ENCODE measurements at places on chromosomes 7 and 10.

- DNase-seq, result no peak
Observed at GRCh38 chr10:73924935-73925334, 14.0 kb downstream of the PLAU start.

DNA sequence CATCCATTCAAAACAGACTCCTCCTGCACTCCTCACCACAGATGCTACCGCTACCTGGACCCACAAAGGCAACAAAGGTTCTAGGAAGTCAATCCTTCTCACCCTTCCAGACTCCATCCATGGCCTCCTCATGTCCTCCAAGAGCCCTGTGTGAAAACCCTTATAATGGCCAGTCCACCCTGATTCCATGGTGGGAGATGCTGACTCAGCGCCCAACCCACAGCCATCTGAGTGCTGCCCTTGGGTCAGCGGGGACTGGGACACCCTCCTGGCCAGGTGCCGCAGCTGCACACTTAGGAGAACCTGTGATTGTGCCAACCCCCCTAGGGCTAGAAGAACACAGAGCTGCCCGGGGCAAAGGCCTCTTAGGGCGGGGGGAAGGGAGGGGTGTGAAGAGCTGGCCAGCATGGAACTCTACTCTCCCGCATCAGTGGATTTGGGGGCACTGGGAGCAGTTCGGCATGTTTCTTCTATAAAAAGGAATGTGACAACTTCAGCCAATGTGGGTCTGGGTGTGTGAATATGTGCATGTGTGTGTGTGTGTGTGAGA, 25.4 kb downstream of the TMEM273 start:
- no peak for DNase-seq

GRCh38 chr10:77400033-77400432, 237.6 kb downstream of the KCNMA1 start:
- no peak for DNase-seq

DNA sequence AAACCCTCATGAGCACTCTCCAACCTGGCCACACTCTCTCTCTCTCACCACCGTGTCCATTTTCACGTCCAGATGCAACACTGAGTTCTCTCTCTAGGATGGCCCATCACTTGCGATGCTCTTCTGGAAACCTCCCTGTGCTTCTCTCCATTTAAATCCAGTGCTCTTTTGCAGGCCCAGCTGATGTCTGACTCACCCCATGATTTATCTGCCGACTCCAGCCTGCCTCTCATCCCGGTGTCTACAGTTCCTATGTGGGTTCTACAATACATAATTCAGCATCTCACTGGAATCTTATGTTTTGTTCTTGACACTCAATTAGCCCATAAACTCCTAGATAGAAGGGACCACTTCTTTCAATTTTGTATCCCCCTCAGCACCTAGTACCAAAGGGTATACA, 5.0 kb downstream of the TPK1 start:
- DNase-seq, result no peak

DNA sequence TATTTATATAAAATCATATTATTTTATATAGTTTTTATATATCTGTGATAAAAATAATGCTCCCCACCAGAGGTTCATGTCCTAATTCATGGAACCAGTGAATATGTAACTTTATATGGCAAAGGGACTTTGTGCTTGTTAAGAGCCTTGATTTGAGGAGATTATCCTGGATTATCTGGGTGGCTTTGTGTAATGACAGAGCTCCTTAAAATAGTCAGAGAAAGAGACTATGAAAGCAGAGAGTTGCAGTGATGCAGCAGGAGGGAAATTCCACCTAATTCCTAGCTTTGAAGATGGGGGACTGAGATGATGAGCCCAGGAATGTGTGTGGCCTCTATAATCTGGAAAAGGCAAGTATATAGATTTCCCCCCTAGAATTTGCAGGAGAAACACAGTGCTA, 1034.2 kb upstream of the C7orf33 start:
- no peak for DNase-seq

DNA sequence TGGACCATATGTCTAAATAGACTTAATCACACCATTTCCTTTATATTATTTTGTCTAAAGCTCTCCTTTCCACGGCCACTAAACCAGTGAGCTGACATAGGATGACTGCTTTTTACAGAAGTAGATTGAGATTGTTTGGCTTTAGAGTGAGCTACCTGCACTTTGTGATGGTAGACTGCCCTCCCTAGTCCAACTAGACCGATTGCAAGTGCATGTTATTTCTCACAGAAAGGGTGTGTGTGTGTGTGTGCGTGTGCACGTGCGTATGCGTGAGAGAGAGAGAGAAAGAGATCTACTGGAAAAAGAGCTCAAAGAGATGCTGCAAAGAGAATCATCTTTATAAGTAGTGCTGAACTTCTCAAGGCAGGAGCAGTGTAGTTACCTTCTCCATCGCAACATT, 60.7 kb downstream of the VCL start:
- no peak for DNase-seq

DNA sequence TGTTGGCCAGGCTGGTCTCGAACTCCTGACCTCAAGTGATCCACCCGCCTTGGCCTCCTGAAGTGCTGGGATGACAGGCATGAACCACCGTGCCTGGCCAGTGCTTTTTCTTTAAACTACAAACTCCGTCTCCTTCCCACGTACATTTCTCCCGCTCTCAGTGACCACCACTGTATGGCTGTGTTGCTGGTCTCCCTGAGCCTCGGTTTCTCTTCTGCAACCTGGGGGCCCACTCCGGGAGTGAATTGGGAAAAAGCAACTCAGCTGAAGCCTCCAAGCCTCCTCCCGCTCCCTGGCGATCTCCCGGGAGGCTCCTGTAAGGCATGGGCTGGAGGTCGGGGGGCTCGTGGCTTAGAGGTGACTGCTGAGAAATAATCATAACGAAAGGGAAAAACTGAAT, 136.3 kb downstream of the ELFN1 start:
- DNase-seq, result no peak

DNA sequence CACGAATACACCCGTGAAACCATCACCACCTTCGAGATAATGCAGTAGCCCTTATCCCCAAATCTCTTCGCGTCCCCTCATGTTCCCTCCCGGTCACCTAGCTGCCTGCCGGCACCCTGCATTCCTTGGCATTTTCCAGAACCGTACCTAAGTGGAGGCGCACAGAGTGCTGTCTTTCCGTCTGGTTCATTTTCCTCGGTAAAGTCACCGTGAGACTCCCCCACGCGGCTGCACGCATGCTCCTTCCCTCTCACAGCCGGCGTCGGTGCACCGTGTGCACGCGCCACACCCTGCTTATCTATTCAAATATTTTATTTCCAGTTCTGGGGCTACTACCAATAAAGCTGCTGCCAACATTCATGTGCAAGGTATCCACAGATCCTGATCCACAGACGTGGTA, 65.5 kb upstream of the NKX6-2 start:
- DNase-seq, result no peak

GRCh38 chr10:35577926-35578617, 27.1 kb upstream of the GJD4 start:
- DNase-seq, result no peak

- no peak for DNase-seq
Observed at GRCh38 chr10:73803680-73804286, 7.6 kb downstream of the NDST2 start.

GRCh38 chr7:42945821-42946626, 13.8 kb downstream of the MRPL32 start:
- DNase-seq, result no peak

DNA sequence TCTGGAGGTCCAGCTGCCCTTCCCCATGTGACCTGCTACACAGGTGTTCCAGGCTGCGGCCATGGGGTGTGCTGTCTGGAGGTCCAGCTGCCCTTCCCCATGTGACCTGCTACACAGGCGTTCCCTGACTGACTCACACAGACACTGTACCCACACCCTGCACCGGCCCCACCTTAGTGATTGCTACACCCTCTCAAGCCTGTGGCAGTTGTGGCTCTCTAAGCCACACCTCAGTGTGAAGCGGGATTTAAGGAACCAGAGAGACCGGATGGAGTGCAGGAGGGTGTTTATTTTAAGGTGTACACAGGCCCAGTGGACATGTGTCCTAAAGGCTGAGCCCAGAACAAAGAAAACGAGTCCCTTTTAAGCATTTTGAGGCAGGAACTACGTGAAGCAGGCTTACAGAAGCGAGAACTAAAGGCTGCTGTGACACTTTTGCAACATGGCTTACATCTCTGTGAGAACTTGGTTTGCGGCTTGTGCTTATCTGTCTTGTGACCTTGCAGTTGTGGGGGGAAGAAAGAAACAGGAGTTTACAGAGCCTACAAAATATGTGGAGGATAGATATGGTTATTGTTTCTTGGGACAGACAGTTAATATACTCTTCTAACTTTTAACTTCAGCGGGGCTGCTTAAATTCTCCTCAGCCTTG, 326.4 kb downstream of the PAXIP1 start:
- no peak for DNase-seq

GRCh38 chr10:12966067-12966466, 35.4 kb downstream of the CCDC3 start:
- DNase-seq, result no peak

- DNase-seq, result no peak
Observed at GRCh38 chr7:158274404-158274811, 313.2 kb downstream of the PTPRN2 start.

DNA sequence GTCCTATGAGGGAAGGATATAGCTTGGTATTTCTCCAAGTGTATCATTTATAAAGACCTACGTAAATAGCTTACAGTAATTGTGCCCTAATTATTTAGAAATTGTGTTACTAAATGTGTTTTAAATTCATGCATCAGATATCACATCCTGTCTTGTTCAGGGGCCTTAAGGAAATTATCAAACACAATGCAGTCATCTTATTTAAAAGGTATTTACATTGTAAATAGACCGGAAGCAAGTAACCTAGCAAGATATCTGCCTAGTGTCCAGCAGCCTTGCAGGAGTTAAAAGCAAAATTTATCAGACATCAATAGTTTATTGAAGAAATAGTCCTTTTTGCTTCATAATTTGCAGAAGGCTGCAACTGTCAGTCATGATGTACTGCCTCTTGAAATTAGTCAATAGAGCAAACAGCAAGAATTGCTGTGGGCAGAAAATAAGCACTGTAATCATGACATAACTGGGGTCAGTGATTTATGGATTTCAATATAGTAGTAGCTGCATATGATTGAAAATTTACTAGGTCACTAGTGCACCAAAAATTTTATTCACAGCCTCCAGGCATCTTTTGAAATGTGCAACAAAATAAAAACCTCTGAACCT, 23.1 kb downstream of the GLRX3 start:
- no peak for DNase-seq

DNA sequence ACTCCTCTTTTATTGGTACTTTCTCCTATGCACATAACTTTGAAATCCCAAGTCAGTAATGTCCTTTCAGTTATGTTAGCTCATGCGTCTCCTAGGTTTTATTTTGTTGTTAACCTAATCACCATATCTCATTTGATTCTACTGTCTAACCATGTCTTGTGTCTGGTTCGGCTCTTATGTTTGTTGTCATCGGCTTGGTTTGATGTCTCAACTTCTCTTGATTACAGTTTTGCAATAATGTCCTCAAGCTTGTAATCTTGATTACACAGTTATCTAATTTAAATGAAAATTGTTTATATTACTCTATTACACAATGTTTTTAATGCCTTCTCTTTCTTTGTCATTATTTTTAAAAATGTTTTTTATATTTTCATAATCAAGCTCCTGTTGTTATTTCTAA, 35.9 kb upstream of the SEMA3A start:
- no peak for DNase-seq

GRCh38 chr7:89927762-89928161, 226.5 kb upstream of the STEAP1 start:
- DNase-seq, result no peak

DNA sequence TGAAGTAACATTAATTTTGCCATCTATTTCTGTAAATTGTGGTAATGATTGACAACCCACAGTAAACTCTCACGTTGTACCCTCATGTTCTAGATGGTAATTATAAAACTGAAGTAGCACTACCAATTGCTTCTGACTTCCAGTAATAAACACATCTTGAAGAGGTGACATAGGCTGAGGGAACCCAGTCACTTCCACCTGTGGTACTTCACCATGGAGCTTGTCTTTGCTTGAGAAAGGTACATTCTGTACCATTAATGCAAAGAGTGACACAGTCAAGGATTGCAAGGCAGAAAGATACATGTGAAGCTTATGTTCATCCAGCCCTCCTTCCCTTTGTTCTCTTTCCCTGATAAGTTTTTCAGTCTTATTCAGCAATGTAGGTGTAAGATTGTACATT, 11.2 kb downstream of the CAPZA2 start:
- DNase-seq, result no peak

DNA sequence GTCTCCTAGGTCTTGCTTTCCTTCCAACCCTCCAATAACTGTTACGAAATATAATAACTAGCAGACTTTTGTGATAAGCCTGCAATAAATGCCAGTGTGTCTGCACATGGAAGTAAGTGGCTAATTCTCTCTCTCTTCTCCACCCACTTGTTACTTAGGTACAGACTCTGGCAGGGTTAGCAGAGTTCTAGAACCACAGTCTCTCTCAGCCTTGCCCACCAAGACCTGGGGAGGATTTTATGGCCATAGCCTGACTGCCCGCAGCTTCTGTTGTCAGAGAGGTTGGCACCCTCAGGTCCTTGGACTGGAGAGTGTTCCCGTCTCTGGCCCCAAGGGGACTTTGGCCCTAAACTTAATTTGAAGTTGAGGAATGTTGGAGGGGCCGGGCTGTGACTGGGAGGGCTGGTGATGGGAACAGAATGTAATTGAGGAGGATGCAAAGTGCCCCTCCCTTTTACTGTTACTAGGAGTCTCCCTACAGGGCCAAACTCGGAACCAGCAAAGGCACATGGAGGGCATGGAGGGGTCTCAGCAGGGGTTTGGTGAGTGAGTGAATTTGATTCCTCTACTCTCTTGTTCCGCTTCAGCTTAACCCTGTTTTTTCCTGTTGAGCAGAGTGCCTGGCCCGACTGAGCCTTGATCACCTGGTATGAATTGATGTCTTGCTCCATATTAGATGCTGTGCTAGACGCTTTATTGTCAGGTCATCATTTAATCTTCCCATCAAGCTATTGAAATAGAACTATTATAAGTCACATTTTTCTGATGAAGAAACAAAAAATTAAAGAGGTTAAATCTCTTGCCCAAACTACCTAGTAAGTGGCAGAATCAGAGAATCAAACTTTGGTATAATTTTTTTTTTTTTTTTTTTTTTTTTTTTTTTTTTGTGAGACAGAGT, 37.0 kb upstream of the LCOR start:
- no peak for DNase-seq

DNA sequence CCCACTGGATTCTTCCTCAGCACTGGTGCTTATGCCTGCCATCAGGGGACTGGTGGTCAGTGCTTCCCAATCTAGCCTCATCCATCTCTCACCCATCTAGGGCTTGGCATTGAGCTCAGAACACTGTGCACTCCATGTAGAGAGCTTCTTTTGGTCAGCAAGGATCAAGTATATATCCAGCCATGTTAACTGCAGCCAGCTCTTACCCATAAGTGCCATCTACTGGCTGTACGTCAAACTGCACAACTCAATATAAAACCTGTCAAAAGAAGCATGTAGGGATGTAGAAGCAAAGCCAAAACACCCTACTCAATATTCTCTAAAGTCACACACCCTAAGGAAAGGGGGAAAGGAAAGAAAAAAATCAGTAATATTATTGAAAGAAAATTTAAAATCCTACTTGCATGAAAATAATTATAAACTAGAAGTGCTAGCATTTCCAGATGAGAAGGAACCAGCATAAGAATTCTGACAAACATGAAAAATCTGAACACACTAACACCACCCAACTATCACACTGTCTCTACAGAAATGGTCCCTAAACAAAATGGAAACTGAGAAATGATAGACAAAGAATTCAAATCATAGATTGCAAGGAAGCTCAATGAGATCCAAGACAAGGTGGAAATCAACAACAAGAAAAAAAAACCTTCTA, 531.1 kb upstream of the STEAP1 start:
- no peak for DNase-seq

GRCh38 chr10:110637558-110638053, 6.5 kb upstream of the RBM20 start:
- DNase-seq, result no peak
